ENCODE measurements at places on chromosomes 11 and 22.

DNA sequence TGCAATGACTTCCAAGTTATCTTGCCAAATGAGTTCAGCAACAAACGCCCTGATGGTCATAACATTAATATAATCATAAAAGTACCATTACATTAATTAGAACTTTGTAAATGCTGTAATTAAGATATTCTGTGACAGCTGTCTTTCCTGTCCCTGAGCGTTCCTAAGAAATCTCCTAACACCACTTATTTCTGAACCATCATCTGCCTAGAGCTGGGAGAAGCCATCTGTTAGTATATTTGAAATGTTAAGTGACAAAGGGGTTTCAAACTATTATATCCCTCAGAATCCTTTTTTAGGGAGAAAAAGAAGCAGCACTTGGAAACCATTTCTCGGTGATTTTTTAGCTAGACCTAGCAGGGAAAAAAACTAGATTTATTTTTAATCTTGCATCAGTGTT is 657.5 kb downstream of the FAM181B start:
- DNase-seq: no peak

DNA sequence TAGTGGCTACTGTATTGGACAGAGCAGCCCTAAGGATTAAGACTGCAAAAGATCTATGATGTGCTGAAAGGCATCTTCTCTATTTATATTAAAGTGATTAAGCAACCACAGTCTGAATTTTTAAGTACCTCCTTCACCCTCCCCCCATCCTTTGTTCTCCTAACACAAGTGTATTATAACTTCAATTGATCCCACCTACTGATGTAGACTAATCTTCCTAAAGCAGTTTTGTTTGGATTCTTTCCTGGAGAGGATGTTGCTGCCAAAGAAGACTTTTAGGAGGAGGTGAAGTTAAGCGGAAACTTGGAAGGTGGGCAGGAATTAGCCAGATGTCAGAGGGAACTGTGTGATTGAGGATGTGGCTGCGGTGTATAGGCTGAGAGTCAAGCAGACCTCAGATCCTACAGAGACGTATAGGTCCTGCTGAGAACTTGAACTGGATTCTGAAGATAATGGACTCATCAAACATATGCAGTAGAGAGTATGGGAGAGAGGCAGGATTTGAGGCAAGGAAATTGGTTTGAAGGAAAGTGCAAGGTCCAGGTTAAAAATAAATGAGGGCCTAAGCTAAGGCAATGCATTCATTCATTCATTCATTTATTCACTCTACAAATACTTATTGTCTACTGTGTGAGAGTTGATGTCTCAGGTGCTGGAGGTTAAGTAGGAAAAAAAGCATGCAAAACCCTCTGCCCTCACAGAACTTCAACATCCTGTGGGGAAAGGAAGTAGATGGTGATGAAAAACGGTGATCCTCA is 5.2 kb upstream of the RASSF10 start:
- no peak for DNase-seq

- no peak for DNase-seq
Measured at GRCh38 chr11:58780578-58780977, 48.8 kb upstream of the GLYAT start.

- DNase-seq: no peak
Measured at GRCh38 chr11:91761406-91762025, 463.1 kb upstream of the FAT3 start.

- no peak for DNase-seq
Measured at GRCh38 chr11:20274031-20274430, 89.5 kb upstream of the HTATIP2 start.

GRCh38 chr11:75477614-75477935 is 44.6 kb upstream of the KLHL35 start:
- no peak for DNase-seq

DNA sequence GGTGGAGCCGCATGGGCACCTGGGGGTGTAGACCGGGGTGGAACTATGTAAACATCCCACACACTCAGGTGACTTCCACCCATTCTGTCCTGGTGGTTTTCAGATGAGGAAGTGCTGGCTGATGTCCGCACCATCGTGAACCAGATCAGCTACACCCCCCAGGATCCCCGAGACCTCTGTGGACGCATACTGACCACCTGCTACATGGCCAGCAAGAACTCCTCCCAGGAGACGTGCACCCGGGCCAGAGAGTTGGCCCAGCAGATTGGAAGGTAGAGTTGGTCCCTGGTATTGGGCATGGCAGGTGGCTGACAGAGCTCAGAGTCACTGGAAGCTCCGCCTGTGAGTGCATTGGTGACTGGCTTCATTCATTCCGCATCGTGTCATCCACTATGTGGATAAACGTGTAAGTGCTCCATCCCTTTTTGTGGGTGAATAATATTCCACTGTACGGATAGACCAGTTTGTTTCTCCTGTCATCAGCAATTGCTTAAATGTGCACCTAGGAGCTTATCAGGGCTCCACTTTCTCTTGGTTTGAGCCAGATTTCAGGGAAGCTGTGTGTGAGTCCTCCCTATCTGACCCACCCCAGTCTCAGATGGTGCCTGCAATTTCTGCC is 29.9 kb downstream of the NADSYN1 start:
- no peak for DNase-seq

Measured in retinal pigment epithelial cell (primary cell).